Anterior cingulate cortex (tissue), 58 donors: ENCODE measurements at places on chromosomes 11 and 22.

DNA sequence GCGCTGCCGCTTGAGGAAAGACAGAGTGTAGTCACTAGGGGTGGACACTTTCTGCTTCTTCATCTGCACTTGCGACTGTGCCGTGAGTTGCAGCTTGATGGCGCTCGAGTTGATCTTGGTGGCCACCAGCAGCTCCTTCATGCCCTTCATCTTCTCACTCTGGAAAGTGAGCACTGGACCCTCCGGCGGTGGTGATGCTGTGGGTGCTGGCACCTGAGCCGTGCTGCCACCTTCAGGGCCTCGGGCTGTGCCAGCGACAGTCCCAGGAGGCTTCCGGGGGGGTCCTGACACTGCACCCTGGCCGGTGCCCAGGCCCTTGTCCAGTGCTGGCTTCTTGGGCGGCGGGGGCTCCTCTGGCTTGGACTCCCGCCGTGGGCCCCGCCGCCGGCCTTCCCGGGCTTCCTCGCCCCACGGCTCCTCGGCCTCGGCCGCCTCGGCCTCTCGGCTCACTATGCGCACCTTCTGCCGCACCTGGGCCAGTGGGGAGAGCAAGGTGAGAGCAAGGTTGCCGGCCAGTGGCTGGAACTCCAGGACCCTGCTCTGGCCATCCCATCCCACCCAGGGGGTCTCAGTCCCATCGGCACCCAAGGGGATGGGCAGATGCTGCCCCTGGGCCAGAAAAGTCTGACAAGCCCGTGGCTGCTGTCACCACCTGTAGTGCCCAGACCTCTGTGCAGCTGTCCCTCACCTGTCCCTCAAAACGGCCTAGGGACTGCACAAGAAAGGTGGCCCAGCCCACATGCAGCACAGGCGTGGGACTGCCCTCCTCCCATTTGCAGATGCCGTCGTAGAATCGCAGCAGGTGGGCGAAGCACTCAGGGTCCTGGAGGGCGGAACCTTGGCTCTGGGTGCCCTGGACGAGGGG is 1.6 kb upstream of the MAP4K2 start:
- DNase-seq = no peak

DNA sequence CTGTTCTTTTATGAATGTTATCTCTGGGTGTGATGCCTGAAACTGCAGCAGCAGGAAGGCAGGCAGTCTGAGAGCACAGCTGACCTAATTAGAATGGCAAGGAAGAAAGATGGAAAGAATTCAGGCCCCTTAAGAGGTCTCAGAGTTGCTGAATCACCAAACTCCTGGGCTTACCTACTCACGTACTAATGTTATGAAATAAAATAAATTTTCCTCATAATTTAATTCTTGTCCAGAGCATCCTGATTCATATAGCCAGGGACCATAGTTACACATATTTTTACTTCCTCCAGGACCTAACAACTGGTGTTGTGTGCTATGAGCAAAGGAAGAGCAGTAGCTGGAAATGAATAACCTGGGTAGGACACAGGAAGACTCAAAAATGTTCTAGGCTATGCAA is 41.9 kb downstream of the SNX19 start:
- DNase-seq = no peak

GRCh38 chr11:112822478-112823274 is 138.5 kb upstream of the NCAM1 start:
- DNase-seq = no peak

- DNase-seq = no peak
Observed at GRCh38 chr22:31488346-31488883, 1.2 kb downstream of the EIF4ENIF1 start.

GRCh38 chr11:64652586-64653387 is 61.8 kb downstream of the SLC22A12 start:
- peak; percentile 73 for DNase-seq

GRCh38 chr11:45537614-45538013 is 127.8 kb downstream of the CHST1 start:
- no peak for DNase-seq

DNA sequence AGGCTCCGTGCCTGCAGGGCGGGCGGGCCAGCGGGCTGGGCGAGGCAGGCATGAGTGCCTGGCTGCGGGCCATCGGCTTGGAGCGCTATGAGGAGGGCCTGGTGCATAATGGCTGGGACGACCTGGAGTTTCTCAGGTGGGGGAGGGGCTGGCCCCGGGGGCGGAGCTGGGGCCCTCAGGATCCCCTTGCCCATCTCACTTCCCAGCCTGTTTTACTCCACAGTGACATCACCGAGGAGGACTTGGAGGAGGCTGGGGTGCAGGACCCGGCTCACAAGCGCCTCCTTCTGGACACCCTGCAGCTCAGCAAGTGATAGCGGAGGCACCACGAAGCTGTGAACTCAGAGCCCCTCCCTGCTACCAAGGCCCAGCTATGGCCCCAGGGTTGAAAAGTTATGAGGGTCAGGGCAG is 5.9 kb downstream of the PHOX2A start:
- DNase-seq = peak; percentile 10

- no peak for DNase-seq
Observed at GRCh38 chr11:126919147-126919823, 81.3 kb downstream of the KIRREL3 start.

GRCh38 chr11:18253233-18253632 is 4.8 kb upstream of the SAA2 start:
- DNase-seq = no peak

GRCh38 chr22:39344046-39344390 is 5.8 kb upstream of the SYNGR1 start:
- no peak for DNase-seq

DNA sequence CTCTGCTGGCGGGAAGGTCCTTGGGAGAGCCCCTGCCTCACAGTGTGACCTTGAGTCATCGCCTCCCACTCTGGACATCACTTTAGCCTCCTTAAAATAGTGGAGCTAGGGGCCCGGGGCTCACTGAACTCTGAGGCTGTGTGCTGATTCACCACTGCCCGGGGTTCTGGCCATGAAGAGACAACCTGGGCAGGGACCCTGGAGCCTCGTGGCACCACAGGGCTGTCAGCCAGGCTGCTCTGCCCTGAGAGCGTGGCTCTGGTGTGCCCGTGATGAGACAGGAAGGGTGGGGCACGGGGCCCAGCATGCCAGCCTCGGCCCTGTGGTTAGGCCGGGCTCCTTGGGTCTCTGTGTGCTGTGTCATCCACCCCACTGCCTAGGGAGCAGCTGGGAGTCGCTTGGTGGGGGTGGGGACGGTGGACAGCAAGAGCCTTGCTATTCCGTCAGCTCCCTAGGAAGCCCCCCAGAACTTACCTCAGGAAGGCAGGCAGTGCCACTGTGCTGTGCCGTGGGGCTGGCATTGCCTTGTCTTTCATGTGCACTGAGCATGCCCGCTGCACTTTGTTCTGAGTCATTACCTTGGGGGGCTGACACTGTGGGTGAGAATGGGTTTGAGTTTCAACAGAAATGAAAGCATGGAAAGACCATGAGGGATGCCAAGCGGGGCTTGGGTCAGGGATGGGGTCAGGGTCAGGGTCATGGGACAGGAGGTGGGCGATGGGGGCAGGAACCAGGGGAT is 31.7 kb downstream of the TPCN2 start:
- DNase-seq = no peak
